ENCODE measurements at places on chromosomes 11 and 22.

GRCh38 chr11:94941131-94941530 lies 32.2 kb downstream of the CWC15 start:
- DNase-seq: no peak

DNA sequence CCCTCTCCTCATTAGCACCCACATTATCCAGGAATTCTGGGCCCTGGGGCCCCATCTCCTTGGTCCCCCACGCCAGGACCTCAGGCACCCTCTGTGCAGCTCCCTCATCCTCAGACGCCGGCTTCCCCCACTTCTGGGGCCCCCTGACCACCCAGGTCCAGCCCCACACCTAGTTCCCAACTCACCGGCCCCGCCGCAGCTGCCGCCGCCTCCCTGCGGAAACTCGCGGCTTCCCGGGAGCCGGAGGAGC lies at the start of gene PCSK7:
Gene PCSK7, minus strand, starts transcription at position 232 of the 250 bp plus-strand sequence. CDS start 2,229 bp downstream, outside the sequence.
- no peak for DNase-seq

GRCh38 chr11:94447149-94447548 lies 45.9 kb upstream of the GPR83 start:
- DNase-seq: no peak

DNA sequence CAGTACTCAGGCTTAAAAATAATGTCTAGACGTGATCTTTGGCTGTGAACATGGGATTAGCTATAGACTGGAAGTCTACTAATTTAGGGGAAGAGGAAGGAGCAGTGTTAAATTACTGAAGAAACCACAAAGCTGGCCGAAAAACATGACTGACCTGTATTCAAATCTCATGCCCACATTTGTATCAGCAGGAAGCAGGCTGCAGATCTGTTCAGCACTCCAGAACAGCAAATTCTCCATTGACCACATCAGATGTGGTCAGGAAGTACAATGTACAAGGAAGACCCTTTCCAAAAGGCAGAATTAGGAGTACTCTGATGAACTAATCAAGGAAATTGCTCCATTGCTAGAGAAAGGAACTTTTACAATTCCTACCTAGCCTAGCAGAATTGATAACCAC lies 31.7 kb downstream of the DCDC1 start:
- no peak for DNase-seq

GRCh38 chr11:61332281-61332796 lies 566 bp downstream of the DDB1 start:
- no peak for DNase-seq

GRCh38 chr11:122491509-122491908 lies 164.0 kb upstream of the UBASH3B start:
- peak; percentile 30 for DNase-seq

- DNase-seq: no peak
Measured at GRCh38 chr11:72780296-72781062, 13.4 kb downstream of the STARD10 start.

DNA sequence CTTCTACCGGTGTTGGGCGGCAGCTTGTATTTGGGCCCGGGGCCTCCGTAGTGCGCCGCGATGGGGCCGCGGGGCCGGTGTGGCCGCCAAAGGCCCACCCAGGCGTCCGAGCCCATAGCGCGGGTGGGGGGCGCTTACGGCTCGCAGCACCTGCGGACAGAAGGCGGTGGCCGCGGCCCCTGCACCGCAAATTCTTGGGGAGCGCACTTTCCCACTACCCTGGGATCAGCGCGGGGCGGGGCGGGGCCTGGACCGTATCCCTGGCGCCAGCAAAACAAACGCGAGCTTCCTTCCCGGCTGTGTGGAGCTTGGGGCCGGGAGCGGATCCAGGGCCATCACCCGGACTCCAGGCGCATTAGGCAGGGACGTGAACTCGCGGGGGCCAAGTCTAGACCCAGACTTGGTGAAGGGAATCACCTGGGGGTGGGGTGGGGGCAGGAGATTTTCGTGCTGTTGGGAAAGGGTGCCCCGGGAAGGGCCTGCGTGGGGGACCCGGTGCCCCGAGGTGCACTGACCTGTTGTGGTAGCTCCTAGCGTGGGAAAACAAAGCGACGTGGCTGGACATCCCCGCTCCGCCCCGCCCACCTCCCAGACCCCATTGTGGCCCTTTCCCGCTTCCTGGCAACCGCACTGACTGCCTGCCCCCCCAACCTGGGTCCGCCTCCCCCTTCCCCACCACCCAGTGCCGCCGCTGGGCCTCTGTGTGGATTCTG lies 2.3 kb upstream of the TYMP start:
- DNase-seq: no peak

DNA sequence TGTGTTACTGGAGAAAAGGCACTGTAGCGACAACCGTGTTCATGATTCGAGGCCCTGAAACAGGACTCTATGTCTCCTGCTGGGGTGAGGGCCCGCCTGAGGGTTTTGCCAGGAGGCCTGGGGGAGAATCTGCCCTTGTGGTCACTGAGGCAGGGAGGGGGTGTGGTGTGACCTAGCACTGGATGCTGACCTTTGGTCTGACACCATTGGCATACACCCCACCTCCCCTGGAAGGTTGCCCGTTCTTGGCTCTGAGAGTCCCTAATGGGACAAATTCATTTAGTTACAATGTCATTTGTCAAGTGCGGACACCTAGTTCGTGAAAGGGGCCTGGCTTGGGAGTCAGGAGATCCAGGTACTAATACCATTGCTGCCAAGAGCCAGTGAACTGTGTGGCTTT lies 29.0 kb downstream of the NECTIN1 start:
- DNase-seq: no peak

GRCh38 chr11:67349036-67349435 lies 4.3 kb downstream of the POLD4 start:
- no peak for DNase-seq

GRCh38 chr22:31092161-31092560 lies 11.0 kb downstream of the SMTN start:
- DNase-seq: no peak

Data from keratinocyte (primary cell).